Renal pelvis (tissue), 12 donors: ENCODE measurements at places on chromosomes 11 and 22. TPM values are rescaled to one million over a fixed set of nuclear protein-coding genes. Genes with fewer than 3 reads are reported as not detected.
A peak's percentile ranks its signal among the peaks of the same experiment; 100 is the strongest.

- DNase-seq = no peak
Observed at GRCh38 chr22:32986766-32987040, 71.5 kb downstream of the SYN3 start.

- DNase-seq = peak; percentile 21
Observed at GRCh38 chr11:33376331-33377310, 119.4 kb downstream of the HIPK3 start.

- no peak for DNase-seq
Observed at GRCh38 chr11:92449780-92450179, 225.2 kb downstream of the FAT3 start.

Gene PLEKHA7
- polyA plus RNA-seq = 60.9 TPM

Gene NUP98
- 66.6 TPM for polyA plus RNA-seq

Gene B4GALNT4
- polyA plus RNA-seq = 93.4 TPM

Gene PNPLA5
- 0.04 TPM for polyA plus RNA-seq
